ENCODE measurements at places on chromosomes 6 and 20. TPM values are rescaled to one million over a fixed set of nuclear protein-coding genes. Genes with fewer than 3 reads are reported as not detected.

KCNQ2 gene
- not detected for total RNA-seq

TCP11 gene
- total RNA-seq: not detected

JAG1 gene
- 0.25 TPM for total RNA-seq

TMEM244 gene
- not detected for total RNA-seq

PPP1R3G gene
- total RNA-seq: not detected

EIF6 gene
- total RNA-seq: 94.7 TPM

TASP1 gene
- total RNA-seq: 6.3 TPM

EYS gene
- total RNA-seq: not detected

- DNase-seq: peak; percentile 41
These were observed 15.7 kb downstream of the PAQR8 start for GRCh38 chr6:52377538-52378221.

DNA sequence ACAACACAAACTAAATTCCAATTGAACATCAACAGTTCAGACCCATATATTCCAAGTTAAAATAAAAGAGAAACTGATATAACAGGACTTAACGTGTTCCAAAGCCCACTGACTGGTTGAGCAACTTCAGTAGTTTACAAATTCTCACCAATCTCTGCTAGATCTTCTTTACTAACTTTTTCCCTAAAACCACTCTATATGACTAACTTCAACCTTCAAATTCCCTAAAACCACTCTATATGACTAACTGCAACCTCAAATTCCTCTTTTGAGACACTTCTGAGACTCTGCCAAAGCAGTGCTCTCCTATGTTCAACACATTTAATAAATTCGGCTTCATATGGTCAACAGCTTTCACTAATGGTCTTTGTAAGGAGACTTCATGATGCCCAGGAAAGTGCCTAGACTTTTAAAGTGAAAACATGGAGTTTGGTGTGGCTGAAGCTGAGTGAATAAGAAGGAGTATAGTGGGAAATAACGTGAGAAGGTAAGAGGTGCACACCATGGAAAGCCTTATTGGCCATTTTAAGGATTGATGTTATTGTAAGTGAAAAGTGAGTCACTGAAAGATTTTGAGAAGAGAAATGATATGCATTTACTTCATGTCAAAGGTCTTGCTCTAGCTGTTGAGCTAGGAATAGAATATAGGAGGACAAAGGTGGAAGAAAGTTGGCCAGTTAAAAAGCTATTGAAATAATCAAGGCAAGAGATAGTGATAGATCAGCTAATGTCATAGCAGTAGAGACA, 134.0 kb upstream of the HCRTR2 start:
- DNase-seq: no peak

DNA sequence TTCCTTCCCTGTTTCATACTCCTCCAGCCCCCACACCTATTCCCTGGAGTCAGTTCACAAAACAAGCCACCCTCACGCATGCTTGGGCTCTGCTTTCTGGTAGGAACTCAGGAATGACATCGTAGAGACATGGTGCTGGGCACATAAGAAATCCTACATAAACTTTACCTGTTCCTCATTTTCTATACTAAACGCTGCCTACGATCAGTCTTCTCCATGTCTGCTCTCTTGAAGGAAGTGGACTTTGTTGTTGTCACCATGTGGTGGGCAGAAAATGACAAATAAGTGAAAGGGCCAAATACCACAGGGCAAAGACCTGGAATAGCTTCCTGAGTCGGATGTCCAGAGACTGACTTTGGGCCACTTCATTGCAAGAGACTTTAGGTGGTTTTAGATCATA, 10.1 kb downstream of the MYLK4 start:
- no peak for DNase-seq

- DNase-seq: peak; percentile 51
These were observed 335.7 kb downstream of the NRN1 start for GRCh38 chr6:5670811-5671561.

DNA sequence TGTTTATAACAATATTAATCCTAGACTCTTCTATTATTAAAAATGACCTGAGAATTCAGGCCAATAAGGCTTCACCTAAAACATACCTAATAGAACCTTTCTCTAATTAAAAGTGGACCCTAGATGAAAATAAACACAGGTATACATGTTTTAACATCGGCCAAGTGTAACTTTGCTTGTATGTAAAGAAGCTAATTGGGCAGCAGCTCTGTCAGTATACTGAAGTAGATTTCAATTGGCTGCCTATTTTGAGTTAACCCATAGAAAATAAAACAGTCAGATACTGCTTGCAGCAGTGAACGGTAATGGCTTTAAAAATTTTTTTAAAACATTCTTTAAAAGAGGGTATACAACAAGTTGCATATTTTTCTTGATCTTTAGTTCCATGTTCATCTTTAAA, 67.3 kb downstream of the PDSS2 start:
- DNase-seq: no peak

- DNase-seq: no peak
These were observed 6.5 kb upstream of the DDO start for GRCh38 chr6:110421749-110422443.

DNA sequence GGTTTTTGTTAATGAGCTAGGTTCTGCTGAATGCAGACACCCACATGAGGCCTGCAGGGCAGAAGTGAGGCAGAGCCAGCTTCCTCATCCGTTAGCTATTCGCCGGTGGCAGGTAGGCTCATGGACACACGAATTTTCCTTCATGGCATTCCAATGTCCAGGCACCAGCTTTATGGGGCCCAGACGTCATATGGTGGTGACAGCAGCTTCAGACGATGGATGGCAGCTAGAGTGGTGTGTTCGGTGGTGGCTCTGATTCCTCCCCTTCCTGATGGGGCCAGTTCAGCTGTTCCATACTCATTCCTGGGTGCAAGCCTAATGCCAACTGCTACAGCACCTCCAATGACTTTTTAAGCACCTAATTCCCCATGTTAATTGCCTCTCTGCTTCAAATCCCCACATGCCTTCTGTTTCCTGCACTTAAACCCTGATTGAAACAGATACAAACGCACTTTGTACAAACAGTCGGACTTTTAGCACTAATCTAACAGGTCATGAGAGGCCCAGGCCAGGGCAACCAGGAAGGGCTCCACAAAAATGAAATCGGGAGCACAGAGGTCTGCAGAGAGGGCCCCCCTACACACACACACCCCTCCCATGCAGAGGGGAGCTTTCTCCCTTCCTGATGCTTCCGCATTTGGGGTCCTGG, 35.7 kb upstream of the MLN start:
- DNase-seq: no peak

DNA sequence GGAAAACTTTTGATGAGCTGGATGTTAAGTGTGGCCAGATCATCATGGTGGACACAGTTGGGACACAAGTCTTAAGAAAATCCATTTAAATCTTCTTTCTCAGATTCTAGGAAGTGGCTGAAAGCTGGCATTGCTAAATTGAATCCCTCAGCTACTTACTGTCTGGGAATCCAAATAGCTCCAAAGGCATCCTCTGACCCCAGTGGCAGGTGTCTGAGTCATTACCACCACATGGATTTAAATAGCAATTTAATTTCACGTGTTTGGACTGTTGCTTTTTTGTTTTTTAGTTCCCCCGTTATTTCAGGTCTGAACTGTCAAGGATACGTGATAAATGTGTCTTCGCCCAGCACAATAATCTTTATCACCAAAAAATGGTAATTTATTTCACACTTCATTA, 33.2 kb upstream of the HDGFL1 start:
- DNase-seq: no peak

- no peak for DNase-seq
These were observed 8.0 kb downstream of the SERPINB9 start for GRCh38 chr6:2895072-2895471.

DNA sequence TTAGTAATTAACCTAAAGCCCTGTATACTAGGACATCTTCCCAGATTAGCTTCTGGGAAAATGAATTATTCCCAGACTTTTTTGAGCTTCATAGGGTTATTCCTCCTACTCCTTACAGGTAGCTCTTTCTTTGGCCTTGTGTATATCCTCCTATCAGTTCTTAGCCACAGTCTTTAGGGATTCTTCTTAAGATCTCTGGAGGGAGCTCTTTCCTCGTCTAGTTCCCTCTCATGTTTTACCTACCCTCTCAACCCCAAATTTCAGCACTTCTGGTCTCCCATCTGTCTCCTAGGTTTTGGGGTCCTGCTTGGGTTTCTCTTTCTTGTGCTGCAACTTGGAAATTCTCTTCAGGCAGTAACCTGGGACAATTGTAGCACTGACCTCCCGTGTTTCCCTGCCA, 46.4 kb upstream of the SLC35B3 start:
- DNase-seq: no peak

DNA sequence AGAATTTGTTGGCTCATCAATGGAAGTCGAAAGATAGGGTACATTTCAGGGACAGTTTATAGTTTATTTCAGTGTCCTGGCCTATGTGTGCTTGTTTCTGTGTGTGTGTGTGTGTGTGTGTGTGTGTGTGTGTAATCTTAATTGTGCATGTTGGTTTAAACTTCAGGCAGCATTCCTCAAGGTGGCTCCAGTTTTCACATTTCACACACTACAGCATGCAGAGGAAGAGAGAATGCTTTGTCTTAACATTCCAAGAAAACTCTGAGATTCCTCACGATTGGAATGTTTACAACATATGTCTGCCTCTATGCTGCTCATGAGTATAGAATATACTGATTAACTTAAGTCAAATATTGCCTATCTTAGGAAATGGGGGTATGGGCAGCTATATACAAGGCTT, 332.6 kb upstream of the EPHA7 start:
- DNase-seq: no peak

DNA sequence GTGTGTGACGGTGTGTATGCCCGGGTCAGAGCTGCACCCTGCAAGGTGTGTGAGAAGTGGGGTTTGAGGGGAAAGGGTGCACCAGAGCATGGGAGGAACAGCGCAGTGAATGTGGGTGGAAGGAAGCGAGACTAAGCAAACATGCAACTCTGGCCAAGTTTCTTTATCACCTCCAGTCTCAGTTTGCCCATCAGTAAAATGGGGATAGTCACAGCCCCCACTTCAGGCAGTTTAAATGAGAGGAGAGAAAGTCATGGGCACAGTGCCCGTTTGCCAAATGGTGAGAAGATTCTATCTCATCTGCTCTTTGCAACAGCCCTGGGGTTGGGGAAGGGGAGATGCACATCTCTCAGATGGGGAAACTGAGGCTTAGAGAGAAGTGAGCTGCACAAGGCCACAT, 12.8 kb upstream of the VSTM2L start:
- no peak for DNase-seq

DNA sequence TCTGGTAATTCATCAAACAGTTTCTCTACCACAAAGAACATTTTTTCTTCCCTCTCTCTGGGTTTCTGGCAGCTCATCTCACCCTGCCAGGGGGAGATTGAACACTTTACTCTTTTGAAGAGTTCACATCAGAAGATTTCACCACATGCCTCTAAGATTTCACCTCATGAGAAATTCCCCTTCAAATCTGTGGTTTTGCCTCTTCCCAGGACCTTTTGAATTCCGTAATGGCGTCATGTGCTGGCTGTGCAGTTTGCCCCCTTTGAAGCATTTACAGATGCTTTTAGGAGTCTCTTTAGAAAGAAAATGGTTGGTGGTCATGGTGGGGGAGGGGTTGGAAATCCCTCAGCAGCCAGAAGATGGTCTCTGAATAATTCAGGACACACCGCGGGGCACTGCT, 486.1 kb downstream of the QKI start:
- DNase-seq: no peak

- DNase-seq: peak; percentile 13
These were observed 54.3 kb upstream of the GPR31 start for GRCh38 chr6:167211881-167212712.

- no peak for DNase-seq
These were observed 43.6 kb downstream of the AFDN start for GRCh38 chr6:167870321-167870720.

DNA sequence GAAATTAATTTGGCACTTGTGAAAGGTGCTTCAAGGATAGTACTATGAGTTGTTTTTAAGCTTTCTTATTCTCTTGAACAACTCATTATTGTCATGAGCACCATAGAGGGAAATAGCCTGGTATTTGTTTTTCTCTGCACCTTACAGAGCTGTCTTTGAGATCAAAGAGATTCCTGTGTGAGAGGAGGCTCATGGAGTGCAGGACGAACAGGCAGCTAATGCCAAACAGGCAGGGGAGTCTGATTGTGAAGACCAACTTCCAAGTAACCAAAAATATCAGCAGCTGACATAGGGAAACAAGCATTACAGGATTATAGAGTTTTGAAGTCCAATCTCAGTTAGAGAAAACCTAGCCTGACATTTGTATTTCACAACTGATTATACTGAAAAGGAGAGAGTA, 110.6 kb upstream of the TENT5A start:
- DNase-seq: no peak

GRCh38 chr20:18224968-18225568, 63.3 kb upstream of the ZNF133 start:
- no peak for DNase-seq

DNA sequence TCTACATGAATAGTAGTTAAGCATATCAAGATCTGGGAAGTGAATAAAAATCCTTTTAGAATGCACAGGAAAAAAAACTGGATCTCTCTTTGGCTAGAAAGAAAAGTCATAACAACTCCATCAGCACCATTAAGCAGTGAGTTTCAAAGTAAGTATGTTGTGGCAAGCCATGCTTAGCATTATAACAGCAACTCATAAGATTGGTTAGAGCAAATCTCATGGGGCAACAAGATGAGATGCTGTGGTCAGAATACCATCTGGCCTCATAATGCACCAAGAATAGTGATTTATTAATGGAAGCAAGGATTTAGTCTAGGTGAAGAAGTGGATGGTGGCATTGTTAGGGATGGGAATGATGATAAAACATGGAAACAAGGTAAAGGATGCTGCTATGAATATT, 159.4 kb downstream of the PHF3 start:
- DNase-seq: no peak

- no peak for DNase-seq
These were observed 33.7 kb upstream of the VEGFA start for GRCh38 chr6:43736211-43736786.

- DNase-seq: peak; percentile 99
These were observed at the start of the genes TBC1D22B and TMEM217 for GRCh38 chr6:37257634-37258404. TBC1D22B (plus strand) TSS chr6:37257772; CDS start chr6:37257918, 146 bp downstream. TMEM217 (minus strand) TSS chr6:37258144; CDS start chr6:37219030, 39,114 bp downstream.

DNA sequence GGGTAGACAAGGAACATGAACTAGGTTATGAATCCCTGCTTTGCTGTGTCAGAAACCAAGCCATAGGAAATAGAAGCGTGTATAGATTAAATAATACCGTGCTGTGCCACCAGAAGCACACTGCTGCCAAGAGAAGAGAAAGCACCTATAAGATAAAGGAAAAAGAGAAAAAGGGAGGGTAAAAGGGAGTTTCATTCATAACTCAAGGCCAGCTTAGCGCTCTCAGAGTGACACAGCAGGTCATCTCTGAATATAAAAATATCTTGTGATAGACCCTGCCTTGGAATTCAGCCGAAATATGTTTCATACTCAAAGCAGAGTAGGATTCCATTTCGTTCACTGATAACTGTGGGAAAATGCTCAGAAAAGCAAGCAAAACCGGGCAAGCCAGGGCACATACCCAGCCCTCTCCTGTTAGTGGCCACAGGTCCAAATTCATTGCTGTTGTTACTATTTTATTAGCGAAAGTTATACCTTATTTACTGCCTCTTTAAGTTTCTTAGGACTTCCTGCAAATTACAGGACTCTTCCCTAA, 8.7 kb downstream of the JAG1 start:
- DNase-seq: no peak
